Stromal cell of bone marrow (primary cell): ENCODE measurements at places on chromosomes 6 and 20.

- DNase-seq, result peak; percentile 7
Measured at GRCh38 chr6:97053643-97054411, 129.3 kb downstream of the KLHL32 start.

- peak; percentile 5 for DNase-seq
Measured at GRCh38 chr6:98581705-98582104, 252.7 kb upstream of the POU3F2 start.

DNA sequence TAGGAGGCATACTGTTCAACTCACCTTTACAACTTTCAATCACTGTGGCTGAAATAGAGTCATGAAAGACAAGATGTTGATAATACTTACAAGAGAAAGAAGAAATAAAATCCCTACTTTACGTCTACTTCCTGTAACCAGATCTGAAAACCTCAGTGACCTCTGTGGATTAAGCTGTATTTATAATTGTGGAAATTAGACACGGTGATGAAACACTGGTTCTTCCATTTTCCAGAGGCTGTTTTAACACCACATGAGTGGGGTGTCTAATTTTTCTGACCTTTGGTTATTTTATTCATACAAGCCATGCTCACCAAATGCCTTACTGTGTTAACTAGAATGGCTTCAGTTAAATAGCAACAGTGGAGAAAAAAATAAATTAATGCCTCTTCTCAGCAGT lies 58.5 kb upstream of the HIVEP1 start:
- no peak for DNase-seq

DNA sequence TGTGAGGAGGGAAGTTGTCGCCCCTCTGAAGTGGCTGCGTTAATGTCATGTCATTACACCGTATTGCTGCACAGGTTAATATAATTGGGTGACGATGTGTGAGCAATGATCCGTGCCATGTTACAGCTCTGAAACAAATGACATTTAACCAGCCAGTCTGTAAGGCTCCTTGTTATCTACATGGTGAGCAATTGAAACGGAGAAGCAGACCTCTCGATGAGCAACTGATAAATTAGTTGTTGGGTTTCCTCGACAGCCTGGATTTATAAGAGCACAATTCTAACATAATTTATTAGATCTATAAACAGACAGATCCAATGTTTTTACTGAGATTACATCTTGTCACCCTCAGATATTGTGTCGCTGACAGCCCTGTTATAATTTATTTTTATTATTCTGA lies 49.9 kb upstream of the MAFB start:
- no peak for DNase-seq

GRCh38 chr6:163721922-163722692 lies 307.6 kb downstream of the QKI start:
- DNase-seq, result no peak

- DNase-seq, result no peak
Measured at GRCh38 chr6:5828296-5828695, 178.4 kb downstream of the NRN1 start.

GRCh38 chr6:101013612-101014195 lies 132.6 kb upstream of the ASCC3 start:
- DNase-seq, result no peak

GRCh38 chr20:61769286-61769832 lies 296.3 kb downstream of the TAF4 start:
- DNase-seq, result no peak

DNA sequence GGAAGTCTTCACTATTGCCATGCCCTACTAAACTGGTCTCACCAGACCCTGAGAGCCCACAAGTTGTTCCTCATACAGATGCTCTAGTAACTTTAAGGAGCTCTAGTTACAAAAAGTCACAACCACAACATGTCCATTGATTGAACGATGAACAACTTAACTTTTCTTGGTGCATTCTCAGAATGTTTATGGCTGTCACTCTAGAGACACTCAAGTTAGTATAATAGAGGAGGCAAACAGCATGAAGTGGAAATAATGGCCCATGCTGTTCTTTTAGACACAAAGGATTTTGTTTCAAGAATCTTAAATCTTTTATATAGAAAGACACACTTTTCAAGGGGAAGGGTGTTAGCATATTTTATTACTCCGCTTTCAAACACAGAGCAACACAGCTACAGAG lies 934.4 kb downstream of the HACE1 start:
- DNase-seq, result no peak

DNA sequence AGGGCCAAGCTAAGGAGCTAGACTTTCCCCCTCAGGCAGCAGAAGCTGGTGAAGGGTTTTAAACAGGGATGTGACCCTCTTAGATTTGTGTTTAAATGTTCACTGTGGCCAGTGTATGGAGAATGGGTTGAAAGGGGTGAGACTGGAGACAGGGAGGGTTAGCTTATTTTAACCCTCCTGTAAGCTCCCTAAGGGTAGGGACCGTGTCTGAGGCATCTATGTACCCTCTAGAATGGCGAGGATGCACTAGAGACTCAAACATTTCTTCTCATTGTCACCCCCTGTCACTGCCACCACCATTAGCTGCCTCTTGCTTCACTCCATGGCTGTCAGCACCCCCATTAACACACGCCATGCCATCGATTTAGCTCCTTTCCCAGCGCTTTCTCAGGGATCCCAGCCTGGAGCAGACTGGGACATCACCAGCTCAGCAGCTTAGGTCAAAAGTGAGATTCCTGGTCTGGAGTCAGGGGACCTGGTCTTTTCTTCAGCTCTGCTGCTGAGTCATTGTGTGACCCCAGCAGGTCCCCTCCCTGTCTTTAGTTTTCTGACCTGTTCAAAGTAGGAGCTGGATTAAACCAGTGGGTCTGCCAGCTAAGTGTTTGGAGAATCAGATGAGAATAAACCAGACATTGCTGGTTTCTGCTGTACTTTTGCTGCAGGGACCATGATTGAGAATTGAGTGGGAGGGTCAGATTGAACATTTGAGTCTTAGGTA lies 1.1 kb upstream of the SLC22A7 start:
- DNase-seq, result no peak

- no peak for DNase-seq
Measured at GRCh38 chr6:14381829-14382677, 264.5 kb downstream of the CD83 start.

- no peak for DNase-seq
Measured at GRCh38 chr6:33412140-33413009, 1.6 kb downstream of the PHF1 start.

GRCh38 chr6:57254055-57254717 lies 32.1 kb upstream of the RAB23 start:
- no peak for DNase-seq

DNA sequence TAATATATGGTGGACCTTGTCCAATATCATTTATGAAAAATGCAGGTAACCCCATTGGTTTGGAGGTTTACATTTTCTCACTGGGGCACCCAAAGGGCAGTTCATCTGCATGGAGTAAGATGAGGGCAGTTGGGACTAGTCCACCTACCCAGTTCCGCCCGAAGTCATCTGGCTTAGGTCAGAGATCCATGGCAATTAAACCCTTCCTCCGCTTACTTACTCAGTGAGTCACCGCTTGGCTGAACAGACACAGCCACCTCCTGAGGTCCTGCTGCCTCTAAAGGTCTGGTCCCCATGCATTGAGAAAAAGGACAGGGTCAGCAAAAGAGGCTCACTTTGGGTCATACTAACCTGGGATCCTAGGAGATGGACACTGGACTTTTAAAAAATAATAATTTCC lies 102.9 kb upstream of the PRL start:
- peak; percentile 8 for DNase-seq

GRCh38 chr6:89386917-89387491 lies 25.1 kb downstream of the RRAGD start:
- no peak for DNase-seq

DNA sequence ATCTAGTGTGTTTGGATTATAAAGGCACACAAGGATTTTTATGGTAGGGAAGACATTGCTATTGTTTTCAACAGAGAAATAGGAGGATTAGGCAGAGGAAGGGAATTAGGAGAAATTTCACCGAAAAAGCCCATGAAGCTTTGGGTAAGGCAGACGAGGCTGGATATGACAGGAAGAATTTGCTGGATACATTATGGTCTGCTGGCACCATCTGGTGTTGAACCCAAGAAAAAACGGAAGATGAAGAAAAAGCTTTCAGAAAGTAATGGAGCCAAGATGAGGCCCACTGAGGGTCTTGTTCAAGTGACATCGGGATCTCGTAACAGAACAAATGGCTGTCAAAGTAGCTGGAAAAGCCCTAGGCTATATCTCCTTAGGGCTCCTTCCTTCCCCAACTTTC lies 56.5 kb downstream of the OR2J2 start:
- no peak for DNase-seq

- peak; percentile 36 for DNase-seq
Measured at GRCh38 chr20:53202777-53203176, 230.6 kb downstream of the TSHZ2 start.

- DNase-seq, result no peak
Measured at GRCh38 chr6:3749067-3749841, 2.3 kb downstream of the PXDC1 start.

DNA sequence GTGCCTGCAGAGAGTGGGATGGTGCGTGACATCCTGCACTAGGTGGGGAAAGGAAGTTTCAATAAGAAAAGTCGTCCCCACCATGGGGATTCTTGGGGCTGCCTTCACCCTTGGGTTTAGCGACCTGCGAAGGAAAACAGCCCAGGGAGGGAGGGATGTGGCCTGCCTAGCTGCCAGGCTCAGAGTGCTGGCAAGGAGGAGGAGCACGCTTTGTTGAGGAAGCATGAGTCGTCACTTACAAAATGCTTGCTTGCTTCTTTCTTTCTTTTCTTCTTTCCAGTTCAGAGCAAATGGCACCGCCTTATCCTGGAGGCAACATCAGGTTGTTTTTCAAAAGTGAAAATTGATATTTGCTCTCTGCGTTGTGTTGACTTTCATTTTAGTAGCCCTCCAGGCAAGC lies 123.2 kb downstream of the TFAP2C start:
- no peak for DNase-seq

DNA sequence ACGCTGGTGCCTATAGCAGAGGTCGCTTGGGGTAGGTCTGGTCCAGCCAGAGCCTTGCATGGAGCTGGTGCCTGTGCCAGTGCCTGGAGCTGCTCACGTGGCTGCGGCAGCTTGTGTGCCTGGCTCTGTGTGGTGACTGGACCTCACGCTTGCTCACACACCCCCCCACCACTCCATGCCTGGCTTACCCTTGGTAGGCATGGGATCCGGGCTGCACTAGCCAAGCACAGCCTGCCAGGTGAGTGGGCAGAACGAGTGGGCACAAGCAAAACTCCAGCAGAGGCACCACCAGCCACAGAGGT lies 13.0 kb upstream of the DBNDD2 start:
- no peak for DNase-seq

- DNase-seq, result no peak
Measured at GRCh38 chr6:165722022-165722421, 59.0 kb upstream of the PDE10A start.

- DNase-seq, result no peak
Measured at GRCh38 chr20:54051068-54051467, 19.3 kb downstream of the BCAS1 start.

DNA sequence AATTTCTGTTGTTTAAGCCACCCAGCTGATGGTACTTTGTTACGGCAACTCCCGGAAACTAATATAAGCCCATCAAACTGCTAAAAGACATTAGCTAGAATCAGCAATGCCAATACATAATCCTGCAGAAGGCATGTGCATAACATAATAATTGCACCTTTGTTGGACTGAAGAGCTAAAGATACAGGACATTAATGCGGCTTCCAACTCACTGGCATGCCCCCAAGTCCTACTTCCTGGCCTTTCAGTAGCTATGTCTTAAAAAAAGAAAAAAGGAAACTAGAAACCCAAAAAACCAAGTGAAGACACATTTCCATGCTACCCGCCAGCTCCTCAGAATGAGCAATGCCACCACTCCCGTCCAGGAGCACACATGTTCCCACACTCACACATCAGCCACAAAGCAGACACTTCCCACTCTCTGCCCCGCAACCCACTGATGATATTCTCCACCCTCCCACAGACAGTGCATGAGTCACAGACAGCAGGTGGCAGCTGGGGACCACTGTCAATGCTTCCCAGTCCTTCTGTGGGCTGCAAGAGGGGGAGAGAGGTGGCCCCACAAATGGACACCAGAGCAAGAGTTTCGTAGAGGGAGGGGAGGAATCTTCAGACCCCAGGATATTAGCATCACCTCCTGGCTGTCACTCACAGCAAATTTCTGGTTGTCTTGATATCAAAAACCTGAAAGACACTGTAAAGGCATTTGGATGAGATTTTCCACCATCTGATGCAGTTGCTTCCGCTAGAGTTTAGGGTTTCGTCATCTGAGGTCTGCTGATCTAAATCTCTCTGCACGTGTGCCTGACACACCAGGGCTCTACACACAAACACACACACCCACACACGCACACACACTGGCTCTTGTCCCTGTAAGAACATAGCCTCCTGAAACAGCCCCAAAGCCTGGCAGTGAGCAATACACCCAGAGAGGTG lies 32.8 kb downstream of the GFOD1 start:
- peak; percentile 29 for DNase-seq
